ENCODE measurements at places on chromosomes 2 and 18.

GRCh38 chr2:128607440-128607839 is 288.8 kb upstream of the HS6ST1 start:
- DNase-seq = no peak

- peak; percentile 70 for DNase-seq
Measured at GRCh38 chr2:172098650-172099471, 3.8 kb downstream of the DLX2 start.

GRCh38 chr2:27647289-27647688 is 16.1 kb downstream of the SUPT7L start:
- DNase-seq = peak; percentile 37

- peak; percentile 51 for DNase-seq
Measured at GRCh38 chr2:98455494-98455976, 10.9 kb downstream of the INPP4A start.

DNA sequence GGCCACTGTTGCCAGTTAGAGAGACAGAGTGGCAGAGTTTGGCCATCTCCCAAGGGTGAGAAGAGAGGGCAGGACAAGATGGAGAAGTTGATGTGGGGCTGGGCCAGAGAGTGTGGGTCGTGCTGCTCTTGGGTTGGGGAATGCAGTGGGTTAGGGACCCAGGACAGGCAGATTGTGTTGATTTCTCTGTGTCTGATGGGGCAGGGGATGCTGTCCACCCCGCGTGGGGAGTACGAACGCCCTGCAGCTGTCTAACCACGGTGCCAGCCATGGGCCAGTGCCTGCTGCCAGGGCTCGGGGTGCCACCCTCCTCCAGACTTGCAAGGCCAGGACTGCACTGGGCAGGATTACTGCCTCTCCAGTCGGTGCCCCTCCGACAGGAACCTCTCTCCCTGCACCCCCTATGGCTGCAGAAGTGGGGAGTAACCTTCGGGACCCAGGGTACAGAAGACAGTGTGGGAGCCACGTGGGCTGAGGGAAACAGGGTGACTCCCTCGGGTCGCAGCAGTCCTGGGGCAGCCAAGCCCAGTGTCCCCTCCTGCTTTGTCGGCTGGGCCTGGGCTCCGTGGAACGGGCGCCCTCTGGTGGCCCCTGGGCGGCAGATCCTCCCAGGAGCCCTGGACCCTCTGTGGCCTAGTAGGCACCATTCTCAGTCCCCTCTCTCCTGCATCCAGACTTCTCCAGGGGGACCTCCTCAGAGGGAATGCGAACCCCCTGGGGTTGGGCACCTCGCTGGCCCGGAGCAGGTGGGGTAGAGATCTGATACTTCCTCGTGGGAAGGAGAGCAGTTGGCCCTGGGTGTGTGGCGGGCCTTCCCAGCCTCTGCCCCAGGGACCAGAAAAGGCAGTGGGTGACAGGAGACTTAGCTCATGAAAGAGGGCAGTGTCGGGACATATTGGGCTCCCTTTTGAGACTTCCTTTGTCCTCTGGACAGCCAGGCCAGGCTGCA is 2.7 kb downstream of the GPC1 start:
- peak; percentile 55 for DNase-seq

- DNase-seq = no peak
Measured at GRCh38 chr2:219165058-219165911, 4.5 kb downstream of the SLC23A3 start.

GRCh38 chr18:32750328-32750727 is 22.5 kb downstream of the KLHL14 start:
- no peak for DNase-seq

GRCh38 chr2:173803449-173803848 is 161.7 kb downstream of the SP3 start:
- DNase-seq = no peak

- DNase-seq = no peak
Measured at GRCh38 chr18:32278177-32278799, 88.4 kb downstream of the MEP1B start.

DNA sequence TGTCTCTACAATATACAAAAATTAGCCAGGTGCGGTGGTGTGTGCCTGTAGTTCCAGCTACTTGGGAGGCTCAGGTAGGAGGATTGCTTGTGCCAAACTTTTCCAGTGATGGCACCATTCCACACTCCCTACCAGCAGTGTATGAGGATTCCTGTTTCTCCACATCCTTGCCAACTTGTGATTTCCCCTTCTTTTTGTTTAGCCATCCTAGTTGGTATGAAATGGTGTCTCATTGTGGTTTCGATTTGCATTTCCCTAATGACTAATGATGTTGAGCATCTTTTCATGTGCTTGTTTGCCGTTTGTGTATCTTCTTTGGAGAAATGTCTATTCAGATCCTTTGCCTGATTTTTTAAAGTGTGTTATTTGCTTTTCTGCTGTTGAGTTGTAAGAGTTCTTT is 41.0 kb downstream of the EPB41L5 start:
- DNase-seq = peak; percentile 13

GRCh38 chr2:45267062-45267792 is 258.0 kb upstream of the SIX2 start:
- DNase-seq = no peak

Measured in astrocyte of the spinal cord (primary cell).